Psoas muscle (tissue), 8 donors: ENCODE measurements at places on chromosomes 6 and 20. TPM values are rescaled to one million over a fixed set of nuclear protein-coding genes. Genes with fewer than 3 reads are reported as not detected.

The SHLD1 gene
- total RNA-seq: 8.6 TPM

GRCh38 chr6:32977953-32978324 is 9.5 kb downstream of the BRD2 start:
- no peak for DNase-seq

The ERMARD gene
- total RNA-seq: 11.0 TPM

The C6orf52 gene
- 1.5 TPM for total RNA-seq

The CYP21A2 gene
- 0.19 TPM for total RNA-seq

- peak; percentile 92 for DNase-seq
Observed at GRCh38 chr6:42782689-42783176, 881 bp downstream of the BICRAL start.

- DNase-seq: no peak
Observed at GRCh38 chr20:38548356-38549083, 32.5 kb upstream of the ADIG start.

DNA sequence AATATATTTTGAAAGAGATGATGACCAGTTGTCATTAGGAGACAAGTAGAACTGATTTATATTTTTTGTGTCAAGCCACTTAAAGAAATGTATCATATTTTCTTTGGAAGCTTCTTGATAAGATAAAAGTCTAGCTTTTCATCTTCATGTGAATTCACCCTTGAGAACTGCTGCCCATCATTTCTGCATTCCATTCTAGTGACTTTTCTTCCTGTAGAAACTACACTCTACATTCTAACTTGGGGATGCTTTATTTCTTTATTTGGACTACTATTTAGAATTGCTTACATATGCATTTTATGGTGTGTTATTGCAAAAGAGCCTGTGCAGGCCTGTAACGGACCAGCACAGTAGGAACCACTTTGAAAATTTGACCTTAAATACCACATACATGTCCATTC is 335.0 kb upstream of the KCNQ5 start:
- no peak for DNase-seq

DNA sequence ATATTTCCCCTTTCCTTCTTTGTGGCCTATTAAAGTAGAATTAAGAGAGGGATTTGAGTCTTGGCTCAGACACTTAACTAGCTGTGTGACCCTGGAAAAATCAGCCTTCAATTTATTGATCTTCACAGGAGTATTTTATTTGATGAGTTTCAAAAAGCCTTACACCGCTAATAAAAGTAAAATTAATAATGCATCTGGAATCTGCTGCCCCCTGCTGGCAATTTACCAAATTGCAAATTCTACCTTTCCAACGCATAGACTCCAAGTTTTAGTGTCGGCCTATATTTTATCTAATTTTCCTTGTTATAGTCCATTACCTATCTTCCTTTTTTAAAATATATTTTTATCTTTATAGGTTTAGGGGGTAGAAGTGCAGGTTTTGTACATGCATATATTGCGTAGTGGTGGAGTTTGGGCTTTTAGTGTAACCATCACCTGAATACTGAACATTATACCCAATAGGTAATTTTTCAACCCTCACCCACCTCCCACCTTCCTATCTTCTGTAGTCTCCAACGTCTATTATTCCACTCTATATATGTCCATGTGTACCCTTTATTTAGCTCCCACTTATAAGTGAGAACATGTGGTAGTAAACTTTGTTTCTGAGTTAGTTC is 46.3 kb downstream of the GOPC start:
- DNase-seq: no peak

The DDRGK1 gene
- 37.5 TPM for total RNA-seq

DNA sequence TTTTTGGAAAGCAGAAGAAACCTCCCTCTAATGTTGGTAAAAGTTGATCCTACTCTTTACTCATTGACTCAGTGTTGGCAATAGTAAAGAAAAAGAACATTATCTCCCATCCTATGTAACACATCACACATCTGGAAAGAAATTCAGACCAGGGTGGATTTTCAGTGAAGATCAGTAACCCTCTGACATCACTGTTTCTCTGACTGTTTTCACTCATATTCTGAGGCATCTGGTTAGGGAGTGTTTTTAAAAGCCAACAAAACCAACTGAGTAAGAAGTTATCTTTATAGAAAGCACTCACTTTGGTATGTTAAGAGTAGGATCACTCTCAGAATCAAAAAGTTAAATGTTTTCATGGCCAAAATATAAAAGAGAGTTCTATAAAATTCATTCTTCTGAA is 143.6 kb downstream of the DST start:
- DNase-seq: no peak

DNA sequence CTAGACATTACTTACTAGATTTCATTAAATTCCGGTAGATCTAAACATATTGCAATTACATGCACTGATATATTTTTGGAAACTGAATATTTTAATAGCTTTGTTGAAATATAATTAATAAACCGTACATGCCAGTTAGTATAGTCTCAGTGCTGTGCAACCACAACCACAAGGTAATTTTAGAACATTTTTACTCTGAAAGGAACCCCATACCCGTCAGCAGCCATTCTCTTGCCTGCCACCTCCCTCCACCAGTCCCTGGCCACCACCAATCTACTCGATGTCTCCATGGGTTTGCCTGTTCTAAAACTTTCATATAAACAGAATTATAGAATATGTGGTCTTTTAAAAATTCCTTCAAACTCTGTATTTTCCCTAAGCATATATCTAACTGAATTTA is 293.9 kb downstream of the THBS2 start:
- no peak for DNase-seq

GRCh38 chr6:38117281-38117680 is 297.8 kb downstream of the ZFAND3 start:
- no peak for DNase-seq

The HLA-DMA gene
- total RNA-seq: 3.2 TPM

The NKX2-4 gene
- total RNA-seq: not detected

DNA sequence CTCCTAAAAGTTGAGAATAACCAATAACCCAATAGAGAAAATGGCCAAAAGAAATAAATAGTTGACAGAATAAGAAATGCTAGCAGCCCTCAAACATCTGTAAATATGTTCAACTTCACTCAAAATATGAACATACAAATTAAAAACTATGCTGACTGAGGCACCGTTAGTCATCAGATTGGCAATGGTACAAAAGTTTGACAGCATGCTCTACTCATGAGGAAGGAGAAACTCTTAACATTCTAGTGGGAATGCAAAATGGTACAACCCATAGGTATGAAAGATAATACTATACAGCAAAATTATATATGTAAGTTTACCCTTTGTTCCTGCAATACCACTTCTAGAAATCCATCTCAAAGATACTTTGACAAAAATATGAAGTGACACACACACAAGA is 1.6 kb upstream of the ZSCAN12 start:
- DNase-seq: no peak

DNA sequence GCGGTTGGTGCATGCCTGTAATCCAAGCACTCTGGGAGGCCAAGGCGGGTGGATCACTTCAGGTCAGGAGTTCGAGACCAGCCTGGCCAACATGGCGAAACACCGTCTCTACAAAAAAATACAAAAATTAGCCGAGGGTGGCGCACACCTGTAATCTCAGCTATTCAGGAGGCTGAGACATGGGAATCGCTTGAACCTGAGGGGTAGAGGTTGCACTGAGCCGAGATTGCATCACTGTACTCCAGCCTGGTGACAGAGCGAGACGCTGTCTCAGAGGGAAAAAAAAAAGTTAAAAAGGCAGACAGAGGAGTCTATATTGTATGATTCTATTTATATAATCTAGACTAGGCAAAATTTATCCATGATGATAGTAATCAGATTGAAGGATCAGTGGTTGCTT is 27.3 kb upstream of the PLCG1 start:
- DNase-seq: no peak

DNA sequence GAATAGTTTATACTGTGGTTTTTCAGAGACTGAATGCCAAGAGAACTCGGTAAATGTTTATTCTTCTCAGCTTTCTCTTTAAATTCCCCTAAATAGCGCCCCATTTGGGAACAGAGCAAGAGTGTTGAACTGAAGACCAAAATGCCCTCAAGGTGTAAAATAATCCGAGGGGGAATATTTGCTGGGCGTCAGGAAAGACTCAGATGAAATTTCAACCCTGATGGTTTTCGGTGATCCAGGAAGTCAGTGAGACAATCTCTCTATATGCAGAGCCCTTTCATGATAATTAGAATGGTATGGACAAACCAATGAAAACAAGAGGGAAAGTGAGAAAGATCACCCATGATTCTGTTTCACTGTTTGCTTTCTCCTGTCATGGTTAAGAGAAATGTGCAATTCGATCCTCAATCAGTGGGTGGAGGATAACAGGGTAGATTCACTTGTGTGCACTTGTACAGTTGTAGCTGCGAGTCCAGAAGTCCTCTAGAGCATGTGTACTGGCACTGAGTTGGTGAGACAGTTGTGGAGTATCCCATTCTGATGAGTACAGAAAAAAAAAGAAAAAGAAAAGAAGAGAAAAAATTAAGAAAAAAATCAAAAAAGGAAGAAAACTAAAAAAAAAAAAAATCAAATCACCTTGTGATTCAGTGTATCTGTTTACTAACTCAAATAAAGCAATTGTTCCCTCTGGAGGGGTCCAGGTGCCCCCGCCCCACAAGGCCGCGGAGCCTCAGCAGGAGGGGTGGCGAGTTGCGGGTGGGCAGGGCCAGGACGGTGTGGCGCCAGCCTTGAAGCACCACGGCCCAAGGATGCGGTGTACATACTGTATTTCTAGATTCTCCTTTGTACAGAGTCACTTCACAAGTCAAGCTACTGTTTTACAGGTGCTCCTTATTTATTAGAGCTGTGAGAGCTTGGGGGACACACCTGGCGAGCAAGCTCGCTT is 164.9 kb downstream of the SCML4 start:
- no peak for DNase-seq

DNA sequence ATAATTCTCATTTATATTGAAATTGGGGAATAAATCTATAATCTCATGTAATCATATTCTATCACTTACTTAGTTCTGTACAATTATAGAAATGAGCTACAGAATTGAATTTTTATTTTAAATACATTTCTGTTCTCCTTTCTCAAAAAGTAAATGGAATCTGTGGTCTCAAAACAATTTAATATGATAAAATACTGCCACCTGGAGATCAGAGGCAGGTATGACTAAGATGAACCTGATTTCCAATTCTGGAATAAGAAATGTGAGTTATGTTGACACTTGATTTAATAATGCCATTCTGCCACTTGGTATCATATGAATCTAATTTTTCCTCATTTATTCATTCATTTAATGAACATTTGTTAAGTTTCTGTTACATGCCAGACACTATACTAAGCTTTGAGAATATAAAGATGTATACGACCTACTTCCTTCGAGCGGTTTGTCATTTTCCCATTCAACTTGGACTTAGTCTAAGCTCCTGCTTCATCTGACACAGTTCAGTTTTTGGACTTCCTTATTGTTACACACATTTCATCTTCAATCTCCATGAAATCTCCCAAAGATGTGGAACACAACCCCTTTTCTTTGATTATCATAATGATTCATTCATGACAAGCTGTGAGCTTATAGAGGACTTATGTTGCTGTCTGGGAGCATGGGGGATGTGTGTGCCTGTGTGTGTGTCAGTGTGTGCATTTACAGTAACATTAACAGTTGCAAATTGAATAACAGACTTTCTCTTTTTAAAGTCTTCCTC is 7.5 kb upstream of the CCDC28A start:
- DNase-seq: no peak

- no peak for DNase-seq
Observed at GRCh38 chr20:19025430-19026120, 186.9 kb upstream of the SLC24A3 start.

The CPNE1 gene
- total RNA-seq: 55.9 TPM

GRCh38 chr6:331622-332521 is 39.6 kb downstream of the DUSP22 start:
- DNase-seq: peak; percentile 47

- DNase-seq: no peak
Observed at GRCh38 chr6:75130784-75131183, 75.1 kb downstream of the COL12A1 start.

- no peak for DNase-seq
Observed at GRCh38 chr6:158926414-158926813, 73.6 kb downstream of the RSPH3 start.

The SYCP2 gene
- 0.49 TPM for total RNA-seq

GRCh38 chr6:97697456-97697855 is 414.4 kb upstream of the MMS22L start:
- no peak for DNase-seq

DNA sequence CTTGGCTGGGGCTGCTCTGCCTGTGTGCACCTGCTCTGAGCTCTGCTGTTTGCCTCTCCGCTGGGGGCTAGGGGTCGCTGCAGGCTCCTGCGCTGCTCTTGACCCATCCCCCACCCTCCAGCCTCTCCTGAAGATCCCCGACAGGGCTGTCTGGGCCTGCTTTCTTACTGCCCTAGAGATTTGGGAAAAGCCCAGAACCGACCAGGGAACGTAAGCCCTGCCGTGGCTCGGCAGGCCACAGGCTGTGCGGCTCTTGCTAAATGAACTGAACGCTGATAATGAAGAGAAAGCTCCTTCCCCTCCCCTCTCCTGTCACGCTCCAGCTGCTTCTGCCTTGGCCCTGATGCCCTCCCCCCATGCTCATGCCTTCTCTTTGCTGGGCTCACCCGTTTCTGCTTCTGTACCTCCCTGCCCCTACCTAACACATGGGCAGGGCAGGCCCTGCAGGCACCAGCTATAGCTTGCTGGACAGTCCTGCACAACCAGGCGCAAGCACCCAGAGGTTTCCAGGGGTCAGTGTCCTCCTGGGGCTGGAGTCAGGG is 32.0 kb upstream of the PCMTD2 start:
- no peak for DNase-seq

The SYTL3 gene
- total RNA-seq: 1.9 TPM

The MLN gene
- not detected for total RNA-seq

The MYLK2 gene
- 94.5 TPM for total RNA-seq

- DNase-seq: no peak
Observed at GRCh38 chr6:88761237-88762031, 202.0 kb downstream of the RNGTT start.

DNA sequence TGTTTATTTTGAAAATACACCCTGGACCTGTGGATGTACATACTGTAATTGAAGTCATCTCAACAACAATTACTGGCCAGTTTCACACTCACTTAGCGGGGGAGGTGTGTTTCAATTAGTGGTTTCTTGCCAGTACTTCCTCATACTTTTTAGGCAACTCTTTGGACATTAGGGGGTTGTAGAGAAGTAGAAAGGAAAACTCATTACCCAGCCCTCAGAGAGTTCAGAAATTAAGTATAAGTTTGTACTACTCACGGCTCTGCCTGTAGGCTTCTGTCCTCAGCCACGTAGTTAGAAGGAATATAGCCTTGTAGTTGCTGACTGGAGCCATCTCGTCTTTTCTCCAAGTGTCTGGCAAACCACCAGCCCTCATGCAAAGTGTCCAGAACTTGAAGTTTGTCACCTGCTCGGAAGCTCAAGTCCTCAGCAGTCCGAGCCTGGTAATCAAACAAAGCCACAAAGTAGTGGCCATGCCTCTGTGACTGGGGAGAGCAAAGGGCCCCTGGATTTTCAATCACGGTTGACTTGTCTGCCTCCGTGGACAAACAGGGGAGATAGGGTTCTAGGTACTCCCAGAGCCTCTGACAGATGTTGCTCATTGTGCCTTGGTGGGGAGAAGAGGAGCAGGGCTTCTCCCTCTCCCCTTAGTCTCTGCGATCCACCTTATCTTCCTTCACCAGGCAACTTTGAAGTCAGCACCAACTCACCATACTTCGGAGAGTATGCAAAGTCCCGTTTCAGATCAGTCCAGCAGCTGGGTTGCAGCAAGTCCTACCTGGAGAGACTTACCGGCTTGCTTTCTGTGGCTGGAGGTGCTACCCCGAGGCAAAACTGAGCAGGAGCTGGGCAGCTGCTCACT is 749 bp downstream of the FRK start:
- DNase-seq: no peak

The HEY2 gene
- total RNA-seq: 4.4 TPM

The NHSL1 gene
- 1.8 TPM for total RNA-seq

GRCh38 chr6:84062519-84063154 is 29.1 kb downstream of the MRAP2 start:
- DNase-seq: no peak

GRCh38 chr6:22401206-22401605 is 104.4 kb upstream of the PRL start:
- DNase-seq: no peak
